ENCODE measurements at places on chromosomes 12 and 14.
A peak's percentile ranks its signal among the peaks of the same experiment; 100 is the strongest.

- DNase-seq = peak; percentile 9
Measured at GRCh38 chr12:24955389-24955788, 6.5 kb upstream of the BCAT1 start.

GRCh38 chr14:64860039-64860438, 19.7 kb downstream of the SPTB start:
- no peak for DNase-seq

DNA sequence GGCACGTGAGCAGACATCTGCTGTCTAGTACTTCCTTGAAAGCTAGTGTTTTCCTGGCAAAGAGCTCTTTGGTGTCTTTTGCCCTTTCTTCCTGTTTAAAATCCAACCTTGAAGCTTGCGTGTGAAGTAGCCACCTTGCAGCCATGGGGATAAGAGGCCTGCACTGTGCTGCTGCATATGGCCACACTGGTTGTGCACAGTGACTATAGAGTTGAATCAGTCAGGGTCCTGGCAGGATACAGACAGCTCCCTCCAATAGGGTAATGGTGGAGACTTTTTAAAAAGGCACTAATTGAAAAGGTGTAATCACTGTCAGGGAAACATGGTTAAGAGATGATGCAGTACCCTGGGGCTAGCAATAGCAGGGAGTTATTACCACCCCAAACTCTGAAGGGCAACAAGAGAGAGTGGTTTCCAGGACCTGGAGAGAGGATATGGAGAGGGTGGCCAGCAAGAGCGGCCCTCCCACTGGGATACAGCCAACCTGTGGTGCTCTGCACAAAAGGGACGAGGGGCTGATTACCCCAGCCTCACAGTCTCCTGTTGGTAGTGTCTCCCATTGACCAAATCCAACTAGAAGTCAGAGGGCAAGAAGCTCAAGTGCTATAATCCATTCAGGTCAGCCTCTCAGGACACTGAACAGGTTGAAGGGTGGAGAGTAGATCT, 4.8 kb upstream of the GLT8D2 start:
- DNase-seq = no peak

DNA sequence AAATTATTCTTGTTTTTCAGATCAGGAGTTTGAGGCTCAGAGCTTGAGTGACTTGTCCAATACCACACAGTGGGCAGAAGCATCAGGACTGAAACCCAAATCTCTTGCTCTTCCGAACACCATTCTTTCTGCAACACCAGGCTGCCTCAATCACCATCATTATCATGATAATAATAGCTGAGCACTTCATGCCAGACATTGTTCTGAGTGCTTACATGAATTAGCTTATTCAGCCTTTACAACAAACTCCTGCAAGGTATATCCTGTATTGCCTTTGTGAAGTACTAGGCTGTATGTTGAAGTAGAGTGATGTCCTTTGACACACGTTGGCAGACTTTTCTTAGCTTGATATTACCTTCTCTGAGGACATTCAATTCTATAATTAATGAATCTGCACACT, 257.4 kb upstream of the ATP2B1 start:
- no peak for DNase-seq

- no peak for DNase-seq
Measured at GRCh38 chr12:129863938-129864337, 39.9 kb downstream of the TMEM132D start.

GRCh38 chr14:81974543-81974942, 440.9 kb upstream of the SEL1L start:
- no peak for DNase-seq

GRCh38 chr12:69055280-69055679, 122.3 kb upstream of the CPM start:
- no peak for DNase-seq

- DNase-seq = no peak
Measured at GRCh38 chr14:57401501-57401900, 11.1 kb downstream of the NAA30 start.

- DNase-seq = no peak
Measured at GRCh38 chr12:48160807-48161206, 3.5 kb upstream of the ASB8 start.

DNA sequence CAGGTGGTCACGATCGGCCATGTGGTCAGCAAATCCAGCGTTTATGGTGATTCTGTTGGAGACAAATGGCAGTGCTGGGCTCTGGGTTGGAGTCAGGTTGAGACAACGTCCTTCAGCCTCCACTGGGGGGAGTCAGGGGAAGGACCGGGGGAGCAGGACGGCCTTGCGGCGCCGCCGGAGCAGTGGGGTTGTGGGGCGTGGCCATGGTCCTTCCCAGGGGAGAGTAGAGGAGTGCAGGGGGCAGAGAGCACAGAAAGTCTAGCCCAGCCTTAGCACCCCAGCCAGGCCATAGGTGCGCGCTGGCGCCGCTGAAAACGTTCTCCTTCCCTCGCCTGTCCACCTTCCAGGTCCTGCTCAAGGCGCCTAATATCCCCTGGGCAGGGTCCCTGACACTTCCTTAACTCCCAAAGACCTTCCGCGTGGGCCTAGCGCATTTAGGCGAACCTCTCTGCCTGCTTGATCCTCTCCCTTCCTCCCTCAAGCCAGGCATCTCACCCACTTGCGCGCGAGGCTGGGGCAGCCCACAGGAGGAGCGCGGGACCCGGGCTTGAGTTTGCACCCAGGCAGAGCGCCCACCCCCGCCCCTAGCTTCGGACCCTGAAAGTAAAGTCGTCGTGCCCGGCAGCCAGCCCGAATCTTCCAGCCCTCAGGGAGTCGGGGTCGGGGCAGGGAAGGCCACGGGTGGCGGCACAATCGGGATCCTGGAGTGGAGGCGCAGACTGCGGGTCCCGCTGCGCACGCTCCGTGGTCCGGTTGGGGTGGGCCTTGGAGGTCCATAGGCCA, 3.1 kb upstream of the KIF26A start:
- no peak for DNase-seq

GRCh38 chr12:104423809-104424208, 32.9 kb upstream of the CHST11 start:
- DNase-seq = no peak

DNA sequence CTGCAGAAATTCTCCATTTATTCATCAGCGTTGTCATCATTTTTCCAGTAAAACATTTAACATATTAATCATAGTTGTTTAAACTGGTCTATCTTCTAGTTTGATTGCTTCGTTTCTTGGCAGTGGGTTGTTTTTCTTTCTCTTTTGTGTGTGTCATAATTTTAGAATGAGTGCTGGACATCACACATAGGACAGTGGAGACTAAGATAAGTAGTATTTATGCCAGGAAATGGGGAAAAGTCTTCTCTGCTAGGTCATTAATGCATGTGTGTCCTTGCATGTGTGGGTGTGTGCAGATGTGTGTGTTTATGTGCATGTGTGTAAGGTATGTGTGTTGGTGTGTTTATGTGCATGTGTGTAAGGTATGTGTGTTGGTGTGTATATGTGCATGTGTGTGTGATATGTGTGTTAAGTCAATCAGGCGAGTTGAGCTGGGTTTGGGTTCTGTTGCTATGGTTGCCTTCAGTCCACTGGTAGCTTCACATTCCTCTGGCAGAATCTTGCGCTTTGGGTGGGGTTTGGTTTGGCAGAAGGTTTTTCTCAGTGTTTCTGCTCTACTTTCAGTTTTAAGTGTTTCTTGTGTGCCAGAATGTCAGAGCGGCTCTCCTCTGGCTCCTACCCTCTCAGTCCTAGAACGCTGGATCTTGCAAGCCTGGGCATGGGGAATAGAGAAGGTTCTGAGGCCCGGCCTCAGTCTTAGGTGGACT, 7.8 kb upstream of the ADGRD1 start:
- no peak for DNase-seq

DNA sequence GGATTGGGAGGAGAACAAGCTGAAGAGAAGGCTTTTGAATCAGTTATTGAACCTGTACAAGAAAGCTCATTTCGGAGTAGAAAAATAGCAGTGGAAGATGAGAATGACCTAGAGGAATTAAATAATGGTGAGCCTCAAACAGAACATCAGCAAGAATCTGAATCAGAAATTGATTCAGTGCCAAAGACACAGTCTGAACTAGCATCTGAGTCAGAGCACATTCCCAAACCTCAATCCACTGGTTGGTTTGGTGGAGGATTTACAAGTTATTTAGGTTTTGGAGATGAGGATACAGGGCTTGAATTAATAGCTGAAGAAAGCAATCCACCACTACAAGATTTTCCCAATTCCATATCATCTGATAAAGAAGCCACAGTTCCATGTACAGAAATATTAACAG, 13.5 kb downstream of the MIA2 start:
- no peak for DNase-seq

- DNase-seq = peak; percentile 2
Measured at GRCh38 chr14:68137704-68138619, 318.4 kb downstream of the RAD51B start.

DNA sequence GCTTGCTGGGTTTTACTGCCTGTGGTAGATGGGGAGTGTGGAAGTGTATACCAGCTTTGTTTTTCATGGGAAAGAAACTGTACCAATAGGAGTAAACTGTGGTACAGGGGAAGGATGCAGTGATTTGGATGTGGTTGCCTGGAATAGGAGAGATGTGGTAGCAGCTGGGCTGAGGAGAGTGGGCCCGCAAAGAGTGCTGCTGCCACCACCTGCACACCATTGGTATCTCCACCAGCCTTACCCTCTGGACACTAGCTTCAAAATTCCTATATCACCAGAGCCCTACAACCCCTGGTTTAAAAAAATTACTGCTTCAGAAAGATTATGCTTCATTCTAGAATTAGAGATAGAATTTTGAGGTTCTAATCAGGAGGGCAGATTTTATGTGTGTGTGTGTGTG, 53.6 kb downstream of the AKAP6 start:
- no peak for DNase-seq

- no peak for DNase-seq
Measured at GRCh38 chr12:108852674-108853309, 4.6 kb downstream of the SSH1 start.

- no peak for DNase-seq
Measured at GRCh38 chr12:94266796-94267536, 118.6 kb downstream of the PLXNC1 start.

DNA sequence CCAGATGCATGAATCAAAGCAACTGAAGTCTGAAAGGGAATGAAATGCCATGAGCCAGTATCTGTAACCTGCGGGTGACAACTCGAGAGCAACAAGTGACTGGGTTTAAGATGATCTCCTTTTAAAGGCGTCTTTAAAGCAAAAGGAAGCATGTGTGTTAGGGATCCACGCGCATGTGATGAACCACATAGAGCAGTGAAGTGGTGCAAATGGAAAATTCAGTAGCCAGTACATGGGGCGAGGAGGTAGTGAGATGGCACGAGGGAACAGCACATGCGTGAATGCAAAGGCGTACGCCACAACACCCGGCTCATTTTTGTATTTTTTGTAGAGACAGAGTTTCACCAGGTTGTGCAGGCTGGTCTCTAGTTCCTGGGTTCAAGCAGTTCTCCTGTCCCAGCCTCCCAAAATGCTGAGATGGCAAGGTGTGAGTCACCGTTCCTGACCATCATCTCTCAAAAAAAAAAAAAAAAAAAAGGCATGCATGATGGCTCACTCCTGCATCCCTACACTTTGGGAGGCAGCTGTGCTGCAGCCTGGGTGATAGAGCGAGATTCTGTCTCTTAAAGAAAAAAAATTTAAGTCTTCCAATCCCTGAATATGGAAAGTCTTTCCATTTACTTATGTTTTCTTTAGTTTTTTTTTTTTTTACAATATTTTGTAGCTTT, 24.6 kb upstream of the BCL7A start:
- DNase-seq = no peak

- DNase-seq = no peak
Measured at GRCh38 chr12:93848523-93849101, 171.4 kb downstream of the CRADD start.

- DNase-seq = no peak
Measured at GRCh38 chr12:785706-786105, 33.3 kb downstream of the WNK1 start.

All from stimulated activated CD4-positive, alpha-beta T cell treated with anti-CD3 and anti-CD28 coated beads, Interleukin-4, amount 100 ng/mL, for 48 hours (primary cell).